ENCODE measurements at places on chromosomes 16 and 17.

DNA sequence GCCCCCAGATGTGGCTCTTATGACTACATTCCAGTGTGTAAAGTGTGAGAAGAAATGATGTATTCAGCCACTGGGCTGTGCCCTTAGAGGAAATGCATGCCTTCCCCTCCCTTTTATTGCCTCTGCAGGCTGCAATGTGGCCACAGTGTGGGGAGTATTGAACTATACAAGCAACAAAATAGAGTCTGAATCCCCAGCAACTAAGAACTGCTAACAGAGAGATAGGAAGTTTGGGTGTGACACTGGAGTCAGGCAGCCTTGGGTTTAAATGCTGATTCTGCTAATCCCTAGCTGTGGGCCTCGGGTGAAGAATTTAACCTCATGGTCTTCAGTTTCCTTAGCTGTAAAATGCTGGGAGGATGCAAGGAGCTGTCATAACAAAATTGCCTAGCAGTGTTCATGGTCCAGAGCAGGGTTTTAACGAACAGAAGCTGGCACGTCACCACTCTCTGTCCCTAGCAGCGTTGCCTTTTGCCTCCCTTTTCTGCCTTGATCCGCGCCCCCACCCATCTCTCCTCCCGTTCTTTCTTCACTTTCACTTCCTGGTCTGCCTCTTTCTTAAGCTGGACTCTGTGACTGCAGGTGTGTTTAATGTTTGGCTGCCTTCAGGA is 50.3 kb downstream of the KPNA2 start:
- DNase-seq, result no peak

- DNase-seq, result no peak
Measured at GRCh38 chr17:48625495-48626244, 488 bp downstream of the HOXB9 start.

DNA sequence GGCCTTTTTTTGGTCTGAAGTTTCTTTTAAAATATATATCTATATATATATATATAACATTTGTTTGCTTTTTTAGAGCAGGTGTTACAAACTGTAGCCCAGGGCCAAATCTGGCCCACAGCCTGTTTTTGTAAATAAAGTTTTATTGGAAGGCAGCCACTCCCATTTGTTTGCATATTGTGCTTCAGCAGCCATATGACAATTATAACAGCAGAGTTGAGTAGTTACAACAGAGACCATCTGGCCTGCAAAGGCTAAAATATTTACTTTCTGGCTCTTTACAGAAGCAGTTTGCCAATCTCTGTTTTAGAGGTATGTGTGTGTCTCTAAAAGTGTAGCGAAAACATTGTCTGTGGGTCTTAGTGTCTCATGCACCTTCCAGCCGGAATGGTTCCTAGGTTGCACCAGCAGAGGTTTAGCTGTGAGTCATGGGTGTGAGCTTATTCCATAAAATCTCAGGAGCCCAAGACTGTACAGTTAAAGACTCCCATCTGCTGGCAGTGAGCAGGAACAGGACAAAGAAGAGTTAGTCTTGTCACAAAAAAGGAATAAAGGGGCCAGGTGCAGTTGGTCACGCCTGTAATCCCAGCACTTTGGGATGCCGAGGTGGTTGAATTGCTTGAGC is 23.8 kb downstream of the LCMT1 start:
- peak; percentile 60 for DNase-seq

- DNase-seq, result no peak
Measured at GRCh38 chr16:17311333-17312093, 159.2 kb downstream of the XYLT1 start.

DNA sequence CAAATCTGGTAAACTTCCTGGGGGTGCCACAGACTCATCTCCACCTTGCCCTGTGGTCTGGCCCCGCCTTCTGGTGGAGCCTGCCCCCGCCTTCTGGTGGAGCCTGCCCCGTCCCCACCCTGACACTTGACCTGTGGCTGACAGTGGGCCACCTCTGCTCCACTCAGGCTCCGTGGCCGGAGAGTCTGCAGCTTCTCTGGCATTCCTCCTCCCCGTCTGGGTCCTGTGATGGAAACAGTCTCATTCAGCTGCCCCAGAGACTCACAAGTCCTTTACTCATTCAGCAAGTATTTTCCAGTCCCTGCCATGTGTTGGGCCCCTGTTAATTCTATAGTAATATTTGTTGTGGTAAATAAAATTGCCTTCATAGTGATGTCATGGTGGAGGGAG is 21.0 kb upstream of the G6PC1 start:
- peak; percentile 35 for DNase-seq

DNA sequence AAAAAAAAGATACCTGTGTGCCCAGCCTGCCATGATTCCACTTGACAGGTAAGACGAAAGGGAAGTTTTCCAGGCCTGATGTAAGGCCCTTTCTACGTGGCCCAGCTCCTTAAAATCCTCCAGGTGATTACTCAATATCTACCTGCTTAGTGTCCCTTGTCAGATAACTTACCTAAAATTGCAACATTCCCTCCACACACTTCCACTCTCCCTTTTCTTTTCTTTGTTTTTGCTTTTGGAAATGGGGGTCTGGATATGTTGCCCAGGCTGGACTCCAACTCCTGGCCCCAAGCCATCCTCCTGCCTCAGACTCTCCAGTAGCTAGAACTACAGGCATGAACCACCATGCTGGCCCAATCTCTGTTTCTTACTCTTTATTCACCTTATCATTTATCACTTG is 7.2 kb upstream of the PLXDC1 start:
- DNase-seq, result no peak

GRCh38 chr16:64287655-64288528 is 834.0 kb downstream of the CDH11 start:
- no peak for DNase-seq

DNA sequence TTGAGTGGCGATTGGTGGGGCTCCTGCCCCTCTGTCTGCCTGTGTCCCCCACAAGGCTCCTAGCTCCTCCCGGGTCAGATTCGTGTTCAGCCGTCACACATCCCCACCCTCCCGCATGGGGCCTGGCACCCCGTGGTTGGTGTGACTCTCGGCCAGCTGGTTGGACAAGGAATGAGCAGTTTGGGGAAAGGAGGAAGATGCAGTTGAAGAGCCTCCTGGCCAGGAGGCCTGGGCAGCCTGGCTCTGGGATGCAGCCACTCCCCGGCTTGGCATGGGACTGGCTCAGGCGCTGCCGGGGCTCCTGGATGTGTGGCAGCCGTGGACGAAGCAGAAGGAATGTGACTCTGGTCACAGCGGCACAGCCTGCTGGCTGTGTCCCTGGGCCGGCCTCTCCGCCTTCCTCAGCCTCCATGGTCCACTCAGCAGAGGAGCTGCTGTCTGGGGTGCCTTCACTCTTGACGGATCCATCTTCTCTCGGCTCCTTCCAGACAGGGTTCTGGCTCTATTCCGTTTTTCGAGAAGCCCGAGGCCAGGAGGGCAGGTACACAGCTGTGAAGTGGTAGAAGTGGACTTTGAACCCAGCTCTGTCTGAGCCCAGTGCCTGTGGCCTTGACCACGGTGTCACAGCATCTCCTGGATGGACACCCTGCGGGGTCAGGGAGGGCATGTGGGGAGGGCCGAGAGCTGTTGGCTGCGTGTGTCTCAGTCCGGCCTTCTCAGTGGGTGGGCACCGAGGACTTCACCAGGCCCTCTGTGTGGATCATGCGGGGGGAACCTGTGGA is 2.1 kb downstream of the TRAF7 start:
- DNase-seq, result no peak

DNA sequence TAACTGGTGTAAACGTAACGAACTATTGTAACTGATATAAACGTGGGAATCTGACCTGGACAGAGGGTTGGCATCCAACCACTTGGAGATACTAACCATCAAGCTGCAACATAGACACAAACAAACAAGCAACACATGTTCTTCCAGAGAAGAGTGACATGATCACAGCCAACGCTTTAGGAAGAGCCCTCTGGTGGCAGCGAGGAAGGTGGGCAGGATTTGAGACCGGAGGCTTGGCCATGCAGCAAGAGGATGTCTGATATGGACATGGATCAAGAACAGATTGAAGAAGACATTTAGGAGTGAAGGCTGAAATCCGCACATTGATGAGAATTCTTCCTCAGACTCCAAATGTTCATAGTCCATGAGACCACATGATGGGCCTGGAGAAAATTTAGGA is 40.3 kb upstream of the TNRC6A start:
- DNase-seq, result peak; percentile 17

- no peak for DNase-seq
Measured at GRCh38 chr16:79519448-79519847, 81.1 kb downstream of the MAF start.

DNA sequence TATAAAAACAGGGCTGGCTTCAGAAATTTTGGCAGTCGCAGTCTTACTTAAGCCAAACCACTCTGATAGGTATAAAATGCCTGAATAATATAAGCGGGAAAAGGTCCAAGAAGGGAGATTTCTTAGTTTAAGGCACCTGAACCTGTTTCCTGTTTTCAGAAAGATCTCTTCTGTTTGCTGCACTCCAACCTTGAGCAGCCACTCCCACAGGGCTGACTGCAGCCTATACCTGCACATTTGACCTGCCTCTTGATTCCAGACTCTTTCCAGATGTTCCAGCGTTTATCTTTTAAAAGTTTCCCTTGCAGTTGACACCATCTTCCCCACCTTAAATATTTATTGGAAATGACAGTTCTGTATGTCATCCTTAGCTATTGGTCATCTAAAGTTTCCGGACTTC is 132.2 kb downstream of the SKAP1 start:
- no peak for DNase-seq

GRCh38 chr17:32998111-32998886 is 6.7 kb downstream of the SPACA3 start:
- DNase-seq, result peak; percentile 29

DNA sequence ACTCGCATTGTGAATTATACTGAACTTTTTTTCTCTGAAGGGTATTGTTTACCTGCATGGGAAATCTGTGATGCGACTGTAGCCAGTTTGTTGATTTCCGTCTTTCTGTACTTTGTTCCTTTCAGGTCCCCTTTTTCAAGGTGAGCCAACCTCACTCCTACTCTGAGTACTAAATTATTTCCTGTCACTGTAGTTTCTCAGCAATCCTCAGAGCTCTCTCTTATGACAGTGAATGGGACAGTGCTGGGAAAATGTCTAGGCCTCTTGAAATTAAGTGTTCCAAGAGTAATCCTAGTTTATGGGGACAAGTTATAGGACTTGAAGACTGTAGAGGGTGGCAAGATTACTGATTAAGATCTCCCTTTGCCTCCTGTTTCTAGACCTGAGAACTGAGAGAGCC is 167.6 kb downstream of the CNTNAP4 start:
- DNase-seq, result no peak

DNA sequence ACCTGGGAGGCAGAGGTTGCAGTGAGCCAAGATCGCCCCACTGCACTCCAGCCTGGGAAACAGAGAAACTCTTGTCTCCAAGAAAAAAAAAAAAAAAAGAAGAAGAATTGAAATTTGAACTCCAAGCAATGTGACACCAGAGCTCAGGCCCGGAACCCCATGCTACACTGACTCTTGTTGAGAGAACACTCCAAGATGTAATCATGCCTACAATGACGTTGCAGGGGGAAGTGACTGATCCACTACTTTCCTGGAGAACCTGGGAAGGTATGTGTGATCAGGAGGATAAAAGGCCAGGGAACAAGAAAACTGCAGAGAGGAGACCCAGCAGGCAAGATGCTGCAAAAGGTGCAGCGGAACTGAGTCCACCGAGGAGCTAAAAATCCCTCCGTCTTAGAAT is 57.9 kb downstream of the ADCY9 start:
- DNase-seq, result no peak

DNA sequence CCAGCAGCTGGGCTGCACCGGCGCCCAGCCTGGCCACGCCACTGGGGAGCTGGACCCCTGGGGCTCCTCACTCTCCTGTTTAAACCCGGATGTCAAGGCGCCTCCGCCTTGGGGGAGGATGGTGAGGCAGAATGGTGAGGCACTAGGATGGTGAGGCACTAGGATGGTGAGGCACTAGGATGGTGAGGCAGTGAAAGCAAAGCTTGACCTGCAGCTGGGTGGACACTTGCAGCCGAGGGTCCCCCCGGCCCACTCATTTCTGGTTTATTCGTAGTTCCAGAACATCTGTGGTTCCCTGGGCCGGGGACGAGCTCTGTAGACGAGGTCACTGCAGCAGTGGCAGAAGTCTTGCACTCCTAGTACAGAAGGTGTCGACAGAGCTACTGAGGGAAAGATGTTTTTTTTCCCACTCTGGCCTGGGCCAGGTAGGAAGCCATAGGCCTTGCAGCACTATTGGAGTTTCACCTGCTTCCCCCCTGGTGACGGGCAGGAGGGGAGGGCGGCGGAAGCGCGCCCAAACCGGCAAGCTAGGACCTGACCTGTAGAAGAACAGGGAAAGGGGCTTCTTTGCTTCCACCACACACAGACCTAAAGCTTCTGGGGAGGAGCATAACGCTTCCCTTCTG is 1.1 kb upstream of the HNF1B start:
- DNase-seq, result no peak

- DNase-seq, result no peak
Measured at GRCh38 chr16:82134846-82135245, 35.2 kb downstream of the MPHOSPH6 start.

DNA sequence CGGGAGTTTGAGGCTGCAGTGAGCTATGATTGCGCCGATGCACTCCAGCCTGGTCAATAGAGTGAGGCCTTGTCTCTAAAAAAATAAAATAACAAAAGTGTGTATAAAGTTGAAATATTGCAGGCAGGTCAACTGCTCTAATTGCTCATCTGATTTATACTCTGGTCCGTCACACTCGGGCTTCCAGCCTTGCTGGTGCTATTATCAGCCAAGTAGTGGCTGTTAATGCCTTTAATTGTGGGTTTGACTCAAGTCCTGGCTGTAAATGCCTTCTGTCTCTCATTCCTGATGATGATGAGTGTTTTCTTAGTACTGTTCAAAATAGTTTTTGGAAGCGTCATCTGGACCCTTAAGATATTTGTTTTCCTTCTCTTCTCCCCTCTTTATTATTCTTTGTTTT is 18.4 kb downstream of the SYT17 start:
- DNase-seq, result peak; percentile 20

DNA sequence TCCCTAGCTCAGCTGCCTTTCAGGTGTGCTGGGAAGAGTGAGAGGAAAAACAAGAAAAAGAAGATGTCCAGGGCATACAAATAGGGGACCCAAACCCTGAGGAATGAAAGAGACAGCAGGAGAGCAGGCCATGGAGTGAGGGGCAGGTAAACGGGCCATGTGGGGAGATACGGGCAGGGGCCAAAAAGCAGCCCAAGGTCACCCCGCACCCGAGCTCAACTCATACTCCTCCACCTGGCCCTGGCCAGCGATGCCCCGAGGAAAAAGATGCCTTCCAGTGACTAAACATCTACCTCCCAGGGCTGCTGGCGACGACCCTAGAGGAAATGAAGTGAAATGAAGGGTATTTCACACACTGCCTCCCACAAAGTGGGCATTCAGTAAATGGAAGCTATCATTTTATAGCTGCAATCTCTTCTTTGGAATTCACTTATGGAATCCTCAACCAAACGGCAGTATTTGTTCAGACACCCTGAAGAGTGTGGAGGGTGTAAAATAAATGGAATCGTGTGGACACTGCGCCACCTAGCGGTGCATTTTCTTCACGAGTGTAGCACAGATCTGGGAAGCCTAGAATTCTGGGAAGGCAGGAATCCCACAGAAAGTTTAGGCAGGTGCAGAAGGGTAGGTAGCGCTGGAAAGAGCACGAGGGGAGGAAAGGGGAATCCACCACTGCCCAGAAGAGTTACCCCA is 14.9 kb downstream of the ELAC2 start:
- DNase-seq, result peak; percentile 40

GRCh38 chr17:58677194-58677880 is 14.5 kb downstream of the TEX14 start:
- DNase-seq, result peak; percentile 29

All from astrocyte (in vitro differentiated cells and primary cell).